Karpas-422 (cell line): ENCODE measurements at places on chromosomes 6 and 20.

GRCh38 chr6:1984346-1984994, 260.9 kb downstream of the GMDS start:
- DNase-seq = no peak

- DNase-seq = peak; percentile 94
These were observed 16.9 kb upstream of the PTCRA start for GRCh38 chr6:42898891-42899361.

DNA sequence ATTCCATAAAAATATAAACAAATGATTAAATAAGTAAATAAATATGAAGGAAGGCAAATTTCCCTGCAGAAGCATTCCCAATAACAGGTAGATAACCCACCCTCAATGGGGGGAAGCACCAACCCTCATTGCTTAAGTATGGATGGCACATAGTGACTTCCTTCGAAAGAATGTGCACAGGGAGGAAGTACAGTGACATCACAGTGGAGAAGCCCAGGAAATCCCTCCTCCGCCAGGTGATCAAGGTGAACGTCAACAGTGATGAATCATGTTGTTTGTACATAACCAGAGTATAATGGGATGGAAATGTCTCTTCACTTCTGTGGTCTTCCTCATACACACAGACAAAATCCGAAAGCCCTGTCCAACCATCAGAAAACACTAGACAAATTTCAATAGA, 267.9 kb downstream of the THBS2 start:
- DNase-seq = no peak

DNA sequence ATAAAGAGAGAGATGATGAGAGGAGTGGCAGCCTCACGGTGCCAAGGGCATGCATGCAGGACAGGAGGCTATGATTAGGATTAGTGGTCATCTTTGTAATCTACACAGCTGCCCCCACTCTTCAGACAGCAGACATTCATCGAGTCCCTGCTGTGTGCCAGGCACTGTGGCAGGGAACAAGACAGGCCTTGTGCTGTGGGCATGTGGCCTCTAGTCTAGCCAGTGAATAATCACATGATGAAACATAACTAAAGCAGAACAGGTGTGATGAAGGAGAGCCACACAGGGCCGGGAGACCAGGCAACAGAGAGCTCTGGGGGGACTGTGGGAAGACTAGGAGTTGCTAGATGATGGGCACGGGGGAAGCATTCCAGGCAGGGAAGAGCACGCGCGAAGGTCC, 22.2 kb downstream of the TOX2 start:
- DNase-seq = peak; percentile 52

- DNase-seq = no peak
These were observed 132.3 kb upstream of the BMP2 start for GRCh38 chr20:6635034-6635736.

- DNase-seq = no peak
These were observed 158.8 kb downstream of the DTNBP1 start for GRCh38 chr6:15504040-15504495.

DNA sequence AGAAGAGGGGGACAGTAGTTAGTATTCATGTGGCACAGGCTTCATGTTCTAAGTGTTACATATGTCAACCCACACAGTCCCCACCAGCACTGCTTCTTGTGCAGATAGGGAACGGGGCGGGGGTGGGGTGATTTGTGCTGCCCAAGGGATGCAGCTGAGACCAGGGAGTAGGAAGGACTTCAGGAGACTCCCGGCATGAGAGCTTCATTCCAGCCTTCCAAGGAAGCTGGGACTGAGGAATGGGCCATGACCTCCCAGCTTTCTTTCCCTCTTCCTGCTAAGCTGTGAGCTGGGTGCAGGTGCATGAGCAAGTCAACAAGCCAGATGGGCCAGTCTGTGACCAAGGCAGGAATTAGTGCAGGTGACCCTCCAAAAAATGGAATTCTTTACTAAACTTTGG, 9.2 kb downstream of the BEND3 start:
- DNase-seq = no peak

DNA sequence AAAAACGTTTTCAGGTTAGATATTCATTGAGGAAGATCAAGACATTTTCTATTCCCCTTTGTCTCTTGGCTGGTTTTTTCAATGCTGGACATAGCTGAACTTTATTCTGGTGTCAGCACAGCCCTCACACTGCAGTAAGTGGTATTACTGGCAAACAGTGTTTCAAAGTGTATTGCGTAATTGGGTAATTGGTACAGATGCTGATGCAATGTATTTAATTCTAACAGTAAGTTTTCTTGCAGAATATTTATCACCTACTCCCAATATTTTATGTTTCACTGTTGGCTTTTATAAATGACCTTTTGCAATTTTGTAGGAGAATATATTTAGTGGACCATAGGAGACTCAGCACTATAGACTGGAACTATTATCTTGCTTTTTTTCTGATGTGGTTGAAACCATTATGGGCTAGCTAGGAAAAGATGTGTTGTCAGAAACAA, 287.6 kb upstream of the SOX4 start:
- DNase-seq = no peak

DNA sequence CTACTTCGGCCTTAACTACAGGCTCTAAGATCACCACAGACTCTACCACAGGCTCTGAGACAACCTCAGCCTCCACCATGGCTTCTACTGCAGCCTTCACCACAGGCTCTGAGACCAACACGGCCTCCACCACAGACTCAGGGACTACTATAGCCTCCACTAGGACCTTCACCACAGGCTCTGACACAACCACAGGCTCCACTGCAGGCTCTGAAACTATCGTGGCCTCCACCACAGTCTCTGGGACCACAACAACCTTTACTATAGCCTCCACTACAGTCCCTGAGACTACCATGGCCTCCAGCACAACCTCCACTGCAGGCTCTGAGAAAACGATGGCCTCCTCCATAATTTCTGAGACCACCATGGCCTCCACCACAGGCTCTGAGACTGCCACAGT, 15.3 kb downstream of the MUC22 start:
- no peak for DNase-seq

DNA sequence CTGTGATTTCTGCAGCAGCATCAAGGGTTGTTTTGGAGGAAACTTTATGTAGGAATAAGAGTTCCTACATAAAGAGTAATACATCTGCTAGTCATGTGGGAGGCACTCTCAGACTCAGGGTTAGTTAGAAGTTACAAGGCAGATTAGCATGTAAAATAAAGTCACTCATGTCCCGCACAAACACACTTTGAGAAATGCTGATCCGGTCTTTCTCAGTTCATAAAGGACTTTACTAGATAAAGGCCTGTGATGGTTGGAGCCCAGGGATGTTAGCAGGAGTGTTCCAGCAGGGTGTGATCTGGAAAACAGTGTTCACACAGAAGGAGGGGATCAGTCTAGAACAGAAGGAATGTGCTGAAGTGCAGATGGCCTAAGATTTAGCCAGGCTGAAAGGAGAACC, 33.1 kb upstream of the NOP56 start:
- DNase-seq = no peak

DNA sequence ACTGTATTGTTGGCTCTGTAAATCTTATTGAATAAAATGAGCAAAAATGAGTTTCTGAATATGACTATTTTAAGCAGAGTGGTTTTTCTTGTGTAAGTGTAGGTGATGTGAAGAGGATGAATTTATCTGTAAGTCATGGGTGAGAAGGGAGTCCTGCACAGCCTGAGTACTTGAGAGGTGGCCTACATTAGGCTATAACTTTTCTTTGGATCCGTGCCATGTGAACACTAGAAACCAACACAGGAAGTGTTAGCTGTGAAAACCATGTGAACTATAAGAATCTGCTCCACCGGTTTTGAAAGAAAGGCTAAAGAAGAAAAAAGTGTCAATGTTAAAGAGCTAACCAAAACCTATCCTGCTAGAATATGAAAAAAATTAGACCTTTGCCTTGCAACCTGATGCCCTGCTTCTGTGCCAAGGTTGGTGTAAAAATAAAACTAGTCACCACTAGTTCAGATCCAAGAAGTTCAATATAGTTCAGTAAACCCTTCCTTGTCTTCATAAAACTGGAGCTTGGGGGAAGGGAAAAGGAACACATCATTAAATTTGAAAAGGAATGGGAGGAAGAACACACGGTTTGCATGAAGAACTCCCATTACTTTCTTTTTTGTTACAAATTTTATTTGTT, 21.3 kb downstream of the PLCB1 start:
- no peak for DNase-seq

DNA sequence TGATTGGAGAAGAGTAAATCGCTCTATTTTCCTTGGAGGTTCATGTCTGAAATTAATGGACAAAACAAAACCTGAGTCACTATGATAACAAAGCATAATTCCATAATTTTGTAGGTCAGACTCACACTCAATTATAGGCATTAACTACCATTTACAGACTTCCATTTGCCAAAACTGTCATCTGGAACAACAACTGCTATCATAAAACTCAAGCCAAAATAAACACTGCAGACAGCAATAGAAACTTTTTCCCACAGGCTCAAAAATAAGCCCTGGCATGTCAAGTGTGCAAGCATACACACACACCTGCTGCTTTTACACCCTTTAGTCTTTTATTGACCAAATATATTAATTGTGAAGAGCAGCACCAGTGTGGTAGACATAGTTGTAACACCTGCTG, 7.1 kb downstream of the MRPS10 start:
- DNase-seq = no peak

DNA sequence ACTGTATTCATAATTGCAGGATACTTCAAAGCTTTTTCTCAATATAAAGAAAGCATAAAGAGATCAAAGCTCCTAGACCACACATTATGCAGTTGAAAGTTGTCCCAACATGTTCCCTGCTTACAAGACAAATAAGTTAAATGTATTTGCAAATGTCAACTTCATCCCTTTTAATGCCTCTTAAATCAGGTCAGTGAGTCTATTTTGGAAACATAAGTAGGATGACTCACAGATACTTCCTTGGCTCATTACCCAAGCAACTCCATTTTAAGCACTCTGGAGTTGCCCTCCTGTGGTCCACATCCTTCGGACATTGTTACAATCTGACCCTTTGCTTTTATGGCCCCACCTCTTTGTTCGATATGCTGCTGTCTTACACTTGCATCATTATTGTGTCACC, 162.0 kb downstream of the FAXC start:
- DNase-seq = no peak

DNA sequence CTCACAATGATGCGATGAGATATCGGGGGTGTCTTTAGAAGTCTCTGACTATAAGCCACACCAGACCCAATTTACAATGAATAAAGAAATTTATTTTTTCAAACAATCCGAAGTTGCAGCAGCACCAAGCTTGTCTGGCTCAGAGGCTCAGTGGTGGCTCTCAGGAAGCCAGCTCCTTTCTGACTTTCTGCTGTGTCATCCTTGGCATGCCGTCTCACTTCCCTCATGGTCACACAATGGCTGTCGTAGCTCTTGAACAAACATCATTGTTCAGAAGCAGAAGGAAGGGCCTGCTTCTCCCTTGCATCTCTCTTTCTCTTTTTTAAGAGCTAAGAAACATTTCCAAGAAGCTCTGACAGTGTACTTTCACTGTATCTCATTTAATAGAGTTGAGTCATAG, 299.0 kb downstream of the DOK5 start:
- DNase-seq = no peak

DNA sequence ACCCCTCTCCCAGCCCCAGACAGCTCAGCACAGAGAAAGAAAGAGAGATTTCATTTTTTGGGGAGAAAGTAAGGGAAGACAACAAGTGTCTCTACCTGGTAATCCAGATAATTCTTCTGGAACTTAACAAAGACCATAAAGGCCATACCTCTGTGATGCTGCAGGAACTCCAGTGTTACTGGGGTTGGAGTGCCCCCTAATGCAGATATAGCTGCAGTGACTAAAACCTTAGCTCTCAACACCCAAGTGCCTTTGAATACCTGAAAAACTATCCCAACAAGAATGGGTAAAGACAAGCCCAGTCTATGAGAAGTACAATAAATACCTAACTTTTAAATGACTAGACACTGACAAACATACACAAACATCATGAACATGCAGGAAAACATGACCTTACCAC, 365.3 kb upstream of the PTCHD4 start:
- DNase-seq = peak; percentile 49
